Prostate gland (tissue), 2 donors: ENCODE measurements at places on chromosomes 5 and 9. TPM values are rescaled to one million over a fixed set of nuclear protein-coding genes. Genes with fewer than 3 reads are reported as not detected.

- H3K27me3 ChIP-seq = no peaks in the 10 kb centered on the region
- no peak for DNase-seq
These were observed 8.6 kb upstream of the OXCT1 start for GRCh38 chr5:41878643-41879478.

DNA sequence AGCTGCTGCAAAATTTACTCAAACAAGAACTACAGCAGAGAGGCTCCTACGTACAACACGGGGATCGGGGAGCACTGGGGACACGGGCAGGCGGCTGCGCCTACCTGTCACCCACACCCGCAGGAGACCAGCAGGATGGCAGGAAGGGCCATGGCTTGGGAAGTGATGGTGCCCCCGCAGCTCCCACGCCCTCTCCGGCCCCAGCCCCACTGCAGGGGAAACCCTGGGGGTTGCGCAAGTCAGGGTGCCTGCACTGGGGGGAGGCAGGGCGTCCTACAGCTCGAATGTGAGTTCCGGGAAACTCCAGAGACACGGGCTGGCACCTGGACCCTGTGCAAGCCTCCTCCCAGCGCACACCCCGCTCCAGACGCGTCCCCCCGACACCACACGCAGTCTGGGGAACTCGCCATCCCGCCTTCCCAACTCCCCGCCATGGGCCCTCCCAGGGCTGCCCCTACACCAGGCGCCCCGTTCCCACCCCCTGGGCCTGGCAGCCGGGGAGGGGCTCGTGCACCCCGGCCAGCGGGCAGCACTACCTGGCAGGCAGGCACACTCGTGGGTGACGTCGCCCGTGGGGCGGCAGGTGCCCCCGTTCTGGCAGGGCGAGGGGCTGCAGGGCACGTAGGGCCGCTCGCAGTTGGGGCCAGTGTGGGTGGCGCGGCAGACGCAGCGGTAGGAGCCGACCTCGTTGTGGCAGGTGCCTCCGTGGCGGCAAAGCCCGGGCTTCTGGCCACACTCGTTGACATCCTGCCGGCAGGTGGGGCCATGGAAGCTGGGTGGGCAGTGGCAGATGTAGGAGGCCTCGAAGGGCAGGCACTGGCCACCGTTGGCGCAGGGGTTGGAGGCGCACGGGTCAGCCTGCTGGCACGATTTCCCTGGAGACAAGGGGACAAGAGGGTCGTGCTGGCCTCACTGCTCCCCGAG is 23.3 kb downstream of the NOTCH1 start:
- H3K4me1 ChIP-seq = no peaks in the 10 kb centered on the region
- no peaks in the 10 kb centered on the region for H3K36me3 ChIP-seq
- H3K27me3 ChIP-seq = no peaks in the 10 kb centered on the region
- no peak overlapping the region for H3K4me3 ChIP-seq

Gene ARAP3
- 4.0 TPM for total RNA-seq

DNA sequence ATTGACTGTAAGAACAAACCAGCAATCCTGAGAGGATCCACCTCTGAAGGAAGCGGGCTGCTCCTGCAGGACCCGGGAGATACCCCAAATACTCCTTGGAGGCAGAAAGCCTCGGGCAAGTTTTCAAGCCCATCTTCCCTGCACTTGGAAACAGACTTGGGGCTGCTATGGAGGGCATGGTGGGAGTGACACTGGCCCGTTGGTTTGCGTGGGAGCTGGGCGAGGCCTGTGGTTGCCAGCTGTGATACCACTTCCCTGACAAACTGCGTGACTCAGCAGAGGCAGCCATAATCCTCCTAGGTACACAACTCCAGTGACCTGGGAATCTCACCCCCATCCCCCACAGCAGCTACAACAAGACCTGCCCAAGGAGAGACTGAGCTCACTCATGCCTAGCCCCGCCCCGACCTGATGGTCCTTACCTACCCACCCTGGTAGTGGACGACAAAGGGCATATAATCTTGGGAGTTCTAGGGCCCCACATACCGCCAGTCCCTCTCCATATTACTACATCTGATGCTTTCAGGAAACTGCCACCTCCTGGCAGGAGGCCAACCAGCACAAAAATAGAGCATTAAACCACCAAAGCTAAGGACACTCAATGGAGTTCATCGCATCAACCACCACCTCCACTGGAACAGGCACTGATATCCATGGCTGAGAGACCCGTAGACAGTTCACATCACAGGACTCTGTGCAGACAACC is 38.1 kb upstream of the VLDLR start:
- no peaks in the 10 kb centered on the region for H3K36me3 ChIP-seq
- no peaks in the 10 kb centered on the region for H3K27me3 ChIP-seq
- no peak overlapping the region for H3K4me3 ChIP-seq
- no peak for DNase-seq
